ENCODE measurements at places on chromosomes 6 and 20.

- DNase-seq: no peak
These were observed 44.1 kb upstream of the FNDC1 start for GRCh38 chr6:159125014-159125609.

DNA sequence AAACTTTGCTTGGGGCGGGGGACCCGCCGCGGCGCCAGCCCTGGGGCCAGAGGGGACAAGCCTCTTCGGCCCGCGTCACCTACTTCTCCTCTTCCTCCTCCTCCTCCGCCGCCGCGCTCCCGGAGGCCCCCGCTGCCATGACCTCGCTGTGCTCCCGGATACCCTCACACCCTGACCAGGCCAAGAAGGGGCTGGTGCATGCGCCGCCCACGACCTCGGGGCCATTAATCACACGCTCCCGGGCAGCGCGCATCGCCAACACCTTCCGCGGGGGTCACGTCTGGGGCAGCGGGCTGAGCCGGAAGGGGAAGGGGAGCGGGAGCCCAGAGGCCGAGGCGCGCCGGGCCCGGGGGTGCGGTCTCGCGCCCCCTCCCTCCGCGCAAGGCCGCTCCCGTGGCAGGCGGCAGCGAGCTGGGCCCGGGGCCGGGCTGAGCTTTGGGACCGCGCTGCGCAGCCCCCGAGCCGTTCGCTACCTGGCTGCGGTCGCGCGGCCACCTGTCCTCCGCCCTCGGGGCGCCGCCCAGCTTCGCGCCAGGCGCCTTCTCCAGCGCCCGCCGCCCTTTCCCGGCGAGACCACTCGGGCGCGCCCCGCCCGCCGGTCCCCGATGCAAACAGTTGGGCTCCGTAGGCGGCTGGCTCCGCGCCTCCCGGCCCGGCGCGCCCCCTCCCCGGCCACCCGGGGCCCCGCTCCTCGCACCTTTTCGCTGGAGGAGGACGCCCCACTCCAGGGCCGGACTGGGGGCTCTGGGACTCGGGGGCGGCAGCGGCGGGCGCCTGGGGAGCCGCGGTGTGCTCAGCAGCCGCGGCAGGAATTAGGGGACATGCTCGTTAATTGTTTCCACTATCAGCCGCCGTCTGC is 575 bp upstream of the CNR1 start:
- no peak for DNase-seq

GRCh38 chr6:108960601-108961000 is 112.4 kb downstream of the ARMC2 start:
- DNase-seq: no peak

- no peak for DNase-seq
These were observed 39.6 kb downstream of the OR2B2 start for GRCh38 chr6:27872642-27873020.

- DNase-seq: no peak
These were observed 57.7 kb downstream of the OGFRL1 start for GRCh38 chr6:71346334-71346694.

DNA sequence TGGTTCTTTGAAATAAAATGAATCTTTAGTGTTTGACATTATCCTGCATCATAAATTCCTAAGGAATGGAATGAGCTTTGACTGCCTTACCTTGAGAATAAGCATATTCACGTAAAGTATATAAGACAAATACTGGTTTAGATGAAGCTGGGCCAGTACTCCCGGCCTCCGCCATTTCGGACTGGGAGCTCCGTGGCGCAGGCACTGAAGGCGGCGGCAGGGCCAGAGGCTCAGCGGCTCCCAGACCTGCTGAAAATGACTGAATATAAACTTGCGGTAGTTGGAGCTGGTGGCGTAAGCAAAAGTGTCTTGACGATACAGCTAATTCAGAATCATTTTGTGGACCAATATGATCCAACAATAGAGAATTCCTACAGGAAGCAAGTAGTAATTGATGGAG is 76.2 kb upstream of the FAM83B start:
- DNase-seq: no peak
